ENCODE measurements at places on chromosomes 12 and 14.
A peak's percentile ranks its signal among the peaks of the same experiment; 100 is the strongest.

DNA sequence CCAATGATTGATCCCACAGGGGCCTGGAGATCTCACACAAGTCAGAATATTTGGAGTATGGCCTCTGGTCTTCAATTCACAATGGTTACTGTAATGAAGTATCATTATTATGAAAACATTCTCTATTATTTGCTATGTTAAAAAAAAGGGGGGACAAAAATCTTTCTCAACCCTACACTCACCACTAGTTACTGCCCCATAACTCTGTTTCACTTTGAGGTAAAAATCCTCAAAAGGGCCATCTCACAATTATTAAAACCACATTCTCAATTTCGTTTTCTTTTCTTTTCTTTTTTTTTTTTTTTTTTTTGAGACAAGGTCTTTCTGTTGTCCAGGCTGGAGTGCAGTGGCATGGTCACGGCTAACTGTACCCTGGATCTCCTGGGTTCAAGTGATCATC lies 59.6 kb upstream of the KCNC2 start:
- no peak for DNase-seq

- DNase-seq, result no peak
Observed at GRCh38 chr14:103581206-103581605, 18.4 kb downstream of the COA8 start.

DNA sequence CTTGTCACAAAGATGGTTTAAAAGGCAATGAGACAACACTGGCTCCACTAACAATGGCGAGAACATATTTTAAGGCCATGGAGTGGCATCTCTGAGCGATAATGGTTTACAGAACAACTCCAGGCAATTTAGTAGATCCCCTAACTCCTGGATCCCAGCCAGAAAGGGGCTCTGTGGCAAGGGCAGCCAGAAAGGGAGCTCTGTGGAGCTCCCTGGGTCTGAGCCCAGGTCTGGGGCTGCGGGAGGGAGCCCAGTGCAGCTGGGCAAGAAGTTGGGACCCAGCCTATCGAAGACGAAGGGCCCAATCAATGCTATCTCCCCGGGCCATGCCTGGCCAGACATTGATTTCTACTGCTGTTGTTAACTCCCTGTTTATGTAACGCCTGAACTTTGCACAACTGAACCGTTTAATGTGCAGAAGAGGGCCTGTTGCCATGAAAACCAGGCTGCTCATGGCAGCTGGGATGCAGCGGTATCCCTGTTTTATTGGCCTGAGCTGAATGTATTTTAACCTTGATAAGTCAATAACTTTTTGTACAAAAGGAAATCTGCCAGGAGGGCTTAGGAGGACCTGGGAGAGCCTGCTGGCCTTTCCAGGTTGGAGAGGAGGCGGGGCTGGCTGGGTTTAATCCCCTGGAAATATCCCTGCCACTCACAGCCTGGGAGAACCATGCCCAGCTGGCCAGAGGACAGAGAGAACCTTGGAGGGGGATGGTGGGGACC lies 6.7 kb upstream of the FAM222A start:
- no peak for DNase-seq

DNA sequence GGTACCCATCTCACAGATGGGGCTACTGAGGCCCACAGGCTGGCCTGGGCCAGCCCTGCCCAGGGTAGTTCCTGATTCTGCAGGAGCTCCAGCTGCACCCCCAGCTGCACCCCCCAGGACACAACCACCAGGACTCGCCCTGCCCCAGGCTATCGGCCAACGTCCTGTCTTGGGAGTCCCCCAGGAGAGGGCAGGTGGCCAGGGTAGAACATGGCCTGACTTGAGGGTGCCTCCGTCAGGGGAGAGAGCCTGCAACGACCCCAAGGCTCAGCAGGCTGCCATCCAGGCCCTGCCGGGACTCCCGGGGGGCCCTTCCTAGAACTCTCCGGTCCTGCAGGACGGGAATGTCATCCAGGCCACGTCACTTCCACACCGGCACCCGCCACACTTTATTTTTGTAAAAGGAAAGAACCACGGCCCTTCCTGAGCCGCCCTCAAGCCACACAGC lies 15.8 kb downstream of the JAG2 start:
- DNase-seq, result no peak

- DNase-seq, result peak; percentile 90
Observed at GRCh38 chr12:124927201-124928094, 13.0 kb upstream of the UBC start.

GRCh38 chr12:2053691-2054090 lies 904 bp downstream of the CACNA1C start:
- no peak for DNase-seq

DNA sequence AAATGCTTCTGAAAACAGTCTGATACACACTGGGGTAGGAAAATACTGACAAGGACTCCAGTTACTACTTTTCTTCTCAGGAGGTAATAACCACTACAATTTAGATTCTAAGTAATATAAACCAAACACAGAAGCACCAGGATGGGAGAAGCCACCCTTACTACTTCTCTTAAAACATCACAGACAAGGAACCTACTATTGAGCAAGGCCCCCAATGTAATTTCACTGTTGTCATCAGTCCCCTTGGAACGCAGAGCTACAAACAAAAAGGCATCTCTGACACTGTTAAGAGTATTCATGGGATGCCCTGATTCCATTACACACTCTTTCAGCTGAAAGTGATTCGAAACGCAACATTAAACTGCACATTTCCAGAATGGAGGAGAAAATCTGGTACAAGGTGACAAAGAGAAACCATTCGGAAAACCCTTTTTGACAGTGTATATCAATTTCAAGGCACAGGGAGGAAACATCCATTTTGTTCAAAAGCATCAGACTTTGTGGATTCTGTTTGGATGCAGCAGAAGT lies 185.9 kb downstream of the PPM1H start:
- DNase-seq, result no peak

DNA sequence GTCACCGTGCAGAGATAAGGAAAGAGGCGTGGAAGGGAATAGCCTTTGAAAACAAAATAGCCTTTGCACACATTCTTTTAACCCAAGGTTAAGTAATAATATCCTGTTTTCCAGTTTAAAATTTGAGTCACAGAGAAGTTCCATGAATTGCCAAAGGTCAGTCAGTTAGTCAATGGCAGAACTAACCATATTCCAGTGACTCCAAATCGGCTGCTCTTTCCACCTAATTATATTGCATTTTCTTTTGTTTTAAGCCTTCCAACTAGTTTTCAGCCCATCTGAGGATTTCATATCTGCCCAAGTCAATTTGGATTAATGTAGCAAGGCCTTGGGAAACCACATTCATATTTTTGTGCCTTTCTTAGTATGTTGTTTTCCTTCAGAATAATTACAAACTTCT lies 373.0 kb downstream of the CCDC91 start:
- DNase-seq, result no peak

GRCh38 chr14:103019826-103020225 lies 37.5 kb downstream of the CDC42BPB start:
- DNase-seq, result no peak

- no peak for DNase-seq
Observed at GRCh38 chr12:116320791-116321217, 43.3 kb upstream of the MED13L start.

GRCh38 chr14:91317381-91318308 lies 73.1 kb upstream of the GPR68 start:
- DNase-seq, result peak; percentile 88

DNA sequence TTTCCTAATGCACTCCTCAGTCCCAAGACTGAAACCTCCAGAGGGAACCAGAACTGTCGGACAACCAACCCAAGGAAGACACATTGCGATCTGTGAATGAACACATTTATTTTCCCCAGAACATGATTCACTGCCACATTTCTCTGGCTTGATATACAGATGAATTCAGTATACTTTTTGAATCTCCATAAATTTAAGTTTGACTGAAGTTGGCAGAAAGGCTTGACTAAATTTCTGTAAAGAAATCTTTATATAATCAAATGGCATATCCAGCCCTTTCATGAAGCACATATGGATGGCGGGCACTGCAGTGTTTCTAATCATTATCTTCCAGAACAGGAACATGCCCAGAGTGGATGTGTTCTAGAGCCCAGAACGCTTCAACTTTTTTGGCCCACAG lies 56.7 kb downstream of the DCAF5 start:
- DNase-seq, result no peak

- no peak for DNase-seq
Observed at GRCh38 chr14:75885829-75886228, 96.0 kb downstream of the TGFB3 start.

DNA sequence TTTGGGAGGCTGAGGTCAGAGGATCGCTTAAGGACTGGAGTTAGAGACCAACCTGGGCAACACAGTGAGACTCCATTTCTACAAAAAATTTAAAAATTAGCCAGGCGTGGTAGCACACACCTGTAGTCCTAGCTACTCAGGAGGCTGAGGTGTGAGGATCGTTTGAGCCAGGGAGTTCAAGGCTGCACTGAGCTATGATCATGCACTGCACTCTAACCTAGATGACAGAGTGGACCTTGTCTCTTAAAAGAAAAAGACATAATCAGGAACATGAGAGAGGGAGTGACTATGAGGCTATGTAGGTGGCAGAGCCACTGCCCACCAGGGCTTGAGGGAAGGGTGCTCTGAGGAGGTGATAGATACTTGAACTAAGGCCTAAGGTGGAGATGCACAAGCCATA lies 49.2 kb upstream of the PLXNC1 start:
- DNase-seq, result no peak

- DNase-seq, result no peak
Observed at GRCh38 chr12:51850965-51851299, 2.4 kb upstream of the FIGNL2 start.

DNA sequence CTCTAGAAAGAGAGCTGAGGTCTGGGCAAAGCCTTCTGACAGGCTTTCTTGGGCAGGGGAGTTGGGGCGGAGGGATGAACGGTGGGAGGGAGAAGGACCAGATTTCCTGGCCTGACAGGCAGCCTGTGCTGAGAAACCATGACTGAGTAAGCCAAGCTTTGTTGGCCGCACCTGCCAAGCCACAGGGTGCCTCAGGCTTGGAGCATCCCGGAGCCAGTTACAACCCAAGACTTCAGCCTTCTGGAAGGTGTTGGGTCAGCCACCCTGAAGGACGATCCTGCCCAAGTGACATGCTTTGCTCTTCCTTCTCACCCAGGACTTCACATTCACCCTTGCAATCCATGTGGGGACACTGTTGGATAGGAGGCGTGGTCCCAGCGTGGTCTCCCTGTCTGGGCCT lies 21.0 kb upstream of the AQP2 start:
- no peak for DNase-seq

GRCh38 chr12:65623507-65623906 lies 200.8 kb upstream of the HMGA2 start:
- DNase-seq, result no peak

DNA sequence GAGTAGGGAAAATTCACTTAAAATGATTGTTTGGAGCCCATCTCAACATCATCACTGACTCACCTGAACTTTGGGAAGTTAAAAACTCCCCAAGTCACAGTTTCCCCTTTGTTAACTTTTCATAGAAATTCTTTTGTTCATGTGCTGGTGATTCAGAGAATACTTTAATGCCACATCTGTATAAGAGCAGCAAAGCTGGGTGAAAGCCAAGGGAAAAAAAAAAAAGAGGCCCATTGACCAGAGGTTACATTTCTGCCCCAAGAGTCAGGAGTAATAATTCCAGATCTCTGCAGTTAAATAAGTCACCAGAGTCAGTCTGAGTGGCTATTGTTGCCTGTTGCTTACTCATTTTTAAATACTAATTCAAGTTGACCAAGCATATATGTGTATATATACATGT lies 136.4 kb upstream of the LGR5 start:
- DNase-seq, result no peak

GRCh38 chr14:92783813-92784431 lies 10.2 kb upstream of the GOLGA5 start:
- DNase-seq, result peak; percentile 22

DNA sequence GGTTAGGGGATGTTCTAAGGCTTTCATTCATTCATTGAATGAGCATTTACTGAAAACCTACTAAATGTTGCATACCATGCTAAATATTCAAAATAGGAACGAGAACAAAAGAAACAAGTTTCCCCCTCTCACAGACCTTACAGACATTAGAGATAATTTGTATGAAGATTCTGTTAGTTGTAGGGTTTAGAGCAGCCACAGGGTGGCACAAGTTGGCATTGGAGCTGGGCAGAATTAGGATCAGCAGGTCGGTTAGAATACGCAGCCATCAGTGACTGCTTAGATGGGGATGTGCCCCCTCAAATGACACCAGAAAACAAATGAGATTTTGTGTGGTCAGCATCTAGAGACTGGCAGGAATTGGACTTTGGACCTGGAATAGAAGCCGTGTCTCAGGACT lies 166.3 kb upstream of the DAAM1 start:
- no peak for DNase-seq

- DNase-seq, result no peak
Observed at GRCh38 chr12:18782827-18783226, 44.9 kb downstream of the CAPZA3 start.

- no peak for DNase-seq
Observed at GRCh38 chr12:30687265-30687986, 8.2 kb downstream of the IPO8 start.

GRCh38 chr12:58459191-58459590 lies 461.1 kb downstream of the LRIG3 start:
- no peak for DNase-seq

GRCh38 chr12:95593266-95593871 lies 42.1 kb upstream of the USP44 start:
- DNase-seq, result no peak

DNA sequence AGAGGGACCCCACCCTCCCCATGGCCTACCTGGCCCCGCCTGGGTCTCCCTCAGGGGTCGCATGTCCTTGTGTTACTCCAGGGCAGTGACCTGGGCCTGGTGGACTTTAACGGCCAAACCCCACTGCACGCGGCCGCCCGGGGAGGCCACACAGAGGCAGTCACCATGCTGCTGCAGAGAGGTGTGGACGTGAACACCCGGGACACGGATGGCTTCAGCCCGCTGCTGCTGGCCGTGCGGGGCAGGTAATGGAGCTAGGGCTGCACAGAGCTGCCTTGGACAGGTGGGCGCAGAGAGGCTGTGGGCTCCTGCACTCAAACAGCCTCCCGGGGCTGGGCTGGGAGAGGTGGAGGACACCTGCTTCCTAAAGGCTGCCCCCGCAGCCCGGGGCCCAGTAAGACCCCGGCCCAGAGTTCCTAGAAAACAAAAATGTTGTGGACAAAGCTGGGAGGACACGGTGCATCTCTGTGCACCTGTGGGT lies 21.6 kb downstream of the ASPG start:
- DNase-seq, result no peak

DNA sequence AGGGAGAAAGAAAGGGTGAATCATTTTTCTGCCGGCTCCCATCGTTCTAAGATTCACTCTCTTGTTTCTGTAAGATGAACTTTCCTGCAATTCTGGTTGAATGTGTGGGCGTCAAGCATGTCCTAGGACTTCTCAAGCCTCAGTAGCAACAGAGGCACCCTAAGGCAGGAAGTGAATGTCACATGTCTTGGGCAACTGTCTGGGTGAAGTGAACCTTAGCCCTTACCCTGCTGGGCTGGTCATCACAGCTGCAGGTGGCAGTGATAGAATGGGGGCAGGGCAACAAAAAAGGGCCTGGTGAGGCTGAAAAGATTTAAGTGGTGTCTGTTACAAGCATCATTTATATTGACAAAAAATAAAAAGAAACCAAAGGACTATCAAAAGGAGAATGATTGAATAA lies 45.9 kb upstream of the CAND1 start:
- no peak for DNase-seq
